ENCODE measurements at places on chromosomes 5 and 9. TPM values are rescaled to one million over a fixed set of nuclear protein-coding genes. Genes with fewer than 3 reads are reported as not detected.

The IL4 gene
- total RNA-seq: not detected

The OR2K2 gene
- total RNA-seq: not detected

The CD14 gene
- 96.0 TPM for total RNA-seq

The SARDH gene
- total RNA-seq: 2.5 TPM

The PFN3 gene
- not detected for total RNA-seq

The CCNI2 gene
- not detected for total RNA-seq

The AJM1 gene
- total RNA-seq: 1.7 TPM

The SMIM33 gene
- total RNA-seq: not detected

The SYNPO gene
- total RNA-seq: 70.2 TPM

DNA sequence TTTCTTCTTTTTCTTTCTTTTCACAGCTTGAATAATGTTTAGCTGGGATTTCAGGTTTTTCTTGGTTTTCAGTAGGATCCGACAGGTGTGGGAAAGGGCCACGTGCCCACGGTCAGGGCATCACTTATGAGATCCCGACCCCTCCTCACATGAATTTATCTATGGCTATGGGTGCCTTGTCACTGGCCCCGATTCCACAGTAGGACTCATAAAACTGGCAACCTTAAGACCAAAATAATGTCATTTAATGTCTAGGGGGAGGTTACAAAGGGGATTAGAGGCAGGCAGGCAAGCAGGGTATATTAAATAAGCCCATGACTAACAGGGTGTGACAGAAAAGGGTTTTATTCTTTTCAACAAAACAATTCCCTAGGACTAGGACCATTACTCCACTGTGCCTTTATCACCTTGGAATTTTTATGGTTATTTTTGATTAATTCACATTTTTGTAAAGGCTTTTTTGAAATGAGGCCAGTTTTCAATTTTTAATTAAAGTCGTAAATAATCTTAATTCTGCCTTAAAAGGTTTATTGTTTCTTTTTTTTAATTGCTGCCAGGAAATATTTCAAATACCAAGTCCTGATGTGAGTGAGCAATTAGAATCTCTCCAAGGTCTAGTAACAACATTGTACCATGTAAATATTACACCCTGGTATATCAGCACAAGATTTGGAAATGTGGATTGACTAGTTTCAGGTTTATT lies 370.4 kb downstream of the GLIS3 start:
- H3K27ac ChIP-seq: no peak overlapping the region
- H3K27me3 ChIP-seq: no peaks in the 10 kb centered on the region
- H3K36me3 ChIP-seq: no peaks in the 10 kb centered on the region
- DNase-seq: no peak
- H3K4me1 ChIP-seq: peaks cover 2% of the 10 kb centered on the region

GRCh38 chr5:139759219-139759721 lies 36.3 kb upstream of the PSD2 start:
- DNase-seq: no peak
- H3K4me3 ChIP-seq: no peak overlapping the region
- no peaks in the 10 kb centered on the region for H3K36me3 ChIP-seq
- H3K27me3 ChIP-seq: no peaks in the 10 kb centered on the region

- peak; percentile 27 for DNase-seq
- no peak overlapping the region for H3K4me3 ChIP-seq
- H3K4me1 ChIP-seq: no peaks in the 10 kb centered on the region
- H3K27me3 ChIP-seq: no peaks in the 10 kb centered on the region
- H3K36me3 ChIP-seq: no peaks in the 10 kb centered on the region
These were observed 104.2 kb upstream of the RAI14 start for GRCh38 chr5:34551911-34552433.

DNA sequence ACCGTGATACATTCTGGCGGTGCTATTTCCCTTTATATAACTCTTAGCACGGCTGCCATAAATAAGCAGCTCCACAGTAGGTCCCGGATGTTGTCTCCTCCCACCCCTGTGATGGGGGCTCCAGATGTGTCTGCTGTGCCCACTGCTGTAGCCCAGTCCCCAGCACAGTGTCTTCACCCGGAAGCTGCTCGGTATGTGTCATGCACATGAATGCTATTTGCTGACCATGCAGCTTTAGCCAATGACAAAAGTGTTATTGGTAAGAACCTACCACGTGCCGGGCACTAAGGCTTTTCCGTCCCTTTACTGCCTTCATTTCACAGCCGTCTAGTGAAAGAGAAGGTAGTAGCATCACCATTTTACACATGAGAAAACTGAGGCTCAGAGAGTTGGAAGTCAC lies 20.2 kb downstream of the HRH2 start:
- H3K4me1 ChIP-seq: no peaks in the 10 kb centered on the region
- no peaks in the 10 kb centered on the region for H3K36me3 ChIP-seq
- no peak overlapping the region for H3K27ac ChIP-seq
- DNase-seq: no peak
- H3K4me3 ChIP-seq: no peak overlapping the region

DNA sequence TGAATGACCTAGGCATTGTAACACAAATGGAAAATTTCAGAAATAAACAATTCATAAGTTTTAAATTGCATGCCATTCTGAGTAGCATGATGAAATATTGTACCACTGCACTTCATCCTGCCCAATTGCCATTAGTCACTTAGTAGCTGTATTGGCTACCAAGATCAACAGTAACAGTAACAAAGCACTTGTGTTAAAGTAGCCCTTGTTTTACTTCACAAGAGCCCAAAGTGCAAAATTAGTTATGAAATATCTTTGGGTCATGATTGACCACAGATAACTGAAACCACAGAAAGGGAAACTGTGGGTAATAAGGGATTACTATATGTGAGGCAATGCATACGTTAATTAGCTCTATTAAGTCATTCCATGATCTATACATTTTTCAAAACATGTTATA lies 33.3 kb upstream of the RORB start:
- no peak overlapping the region for H3K27ac ChIP-seq
- H3K36me3 ChIP-seq: no peaks in the 10 kb centered on the region
- H3K4me3 ChIP-seq: no peak overlapping the region
- DNase-seq: no peak
- H3K4me1 ChIP-seq: no peaks in the 10 kb centered on the region
- H3K27me3 ChIP-seq: no peaks in the 10 kb centered on the region

DNA sequence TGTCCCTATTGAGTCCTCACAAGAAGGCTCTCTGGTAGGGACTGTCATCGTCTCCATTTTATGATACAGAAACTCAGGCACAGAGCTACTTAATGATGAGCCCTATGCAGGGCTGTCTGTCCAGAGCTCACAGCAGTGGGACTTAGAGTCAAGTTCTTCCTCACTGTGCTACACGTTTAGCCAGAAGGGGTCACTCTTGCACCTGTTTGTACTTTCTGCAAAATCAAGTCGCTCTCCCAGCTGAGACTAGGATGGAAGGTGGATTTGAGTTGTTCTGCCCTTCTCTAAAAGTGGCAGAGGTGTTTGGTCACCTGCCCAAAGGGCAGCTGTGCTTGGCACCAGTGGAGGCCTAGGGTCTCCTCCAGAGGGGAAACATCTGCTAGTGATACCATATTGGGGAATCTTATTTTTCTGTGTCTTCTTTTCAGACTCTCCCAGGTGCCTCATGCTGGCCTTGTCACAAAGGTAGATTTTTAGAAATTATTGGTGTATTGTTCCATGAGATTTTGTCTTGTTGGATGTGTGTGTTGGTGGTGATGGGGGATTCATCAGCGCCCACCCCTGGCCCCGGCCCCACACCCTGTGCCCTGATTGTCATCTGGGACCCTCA lies 104.2 kb downstream of the PPARGC1B start:
- no peak overlapping the region for H3K4me3 ChIP-seq
- H3K4me1 ChIP-seq: no peaks in the 10 kb centered on the region
- DNase-seq: peak; percentile 49
- no peak overlapping the region for H3K27ac ChIP-seq
- H3K36me3 ChIP-seq: no peaks in the 10 kb centered on the region

GRCh38 chr9:1198085-1198484 lies 147.9 kb downstream of the DMRT2 start:
- DNase-seq: no peak
- no peaks in the 10 kb centered on the region for H3K4me1 ChIP-seq
- H3K27ac ChIP-seq: no peak overlapping the region
- H3K36me3 ChIP-seq: no peaks in the 10 kb centered on the region
- H3K27me3 ChIP-seq: no peaks in the 10 kb centered on the region
- H3K4me3 ChIP-seq: no peak overlapping the region

GRCh38 chr5:134403951-134404350 lies 7.7 kb downstream of the CDKN2AIPNL start:
- no peak overlapping the region for H3K4me3 ChIP-seq
- no peak for DNase-seq
- no peaks in the 10 kb centered on the region for H3K4me1 ChIP-seq
- no peaks in the 10 kb centered on the region for H3K27me3 ChIP-seq
- no peaks in the 10 kb centered on the region for H3K36me3 ChIP-seq

DNA sequence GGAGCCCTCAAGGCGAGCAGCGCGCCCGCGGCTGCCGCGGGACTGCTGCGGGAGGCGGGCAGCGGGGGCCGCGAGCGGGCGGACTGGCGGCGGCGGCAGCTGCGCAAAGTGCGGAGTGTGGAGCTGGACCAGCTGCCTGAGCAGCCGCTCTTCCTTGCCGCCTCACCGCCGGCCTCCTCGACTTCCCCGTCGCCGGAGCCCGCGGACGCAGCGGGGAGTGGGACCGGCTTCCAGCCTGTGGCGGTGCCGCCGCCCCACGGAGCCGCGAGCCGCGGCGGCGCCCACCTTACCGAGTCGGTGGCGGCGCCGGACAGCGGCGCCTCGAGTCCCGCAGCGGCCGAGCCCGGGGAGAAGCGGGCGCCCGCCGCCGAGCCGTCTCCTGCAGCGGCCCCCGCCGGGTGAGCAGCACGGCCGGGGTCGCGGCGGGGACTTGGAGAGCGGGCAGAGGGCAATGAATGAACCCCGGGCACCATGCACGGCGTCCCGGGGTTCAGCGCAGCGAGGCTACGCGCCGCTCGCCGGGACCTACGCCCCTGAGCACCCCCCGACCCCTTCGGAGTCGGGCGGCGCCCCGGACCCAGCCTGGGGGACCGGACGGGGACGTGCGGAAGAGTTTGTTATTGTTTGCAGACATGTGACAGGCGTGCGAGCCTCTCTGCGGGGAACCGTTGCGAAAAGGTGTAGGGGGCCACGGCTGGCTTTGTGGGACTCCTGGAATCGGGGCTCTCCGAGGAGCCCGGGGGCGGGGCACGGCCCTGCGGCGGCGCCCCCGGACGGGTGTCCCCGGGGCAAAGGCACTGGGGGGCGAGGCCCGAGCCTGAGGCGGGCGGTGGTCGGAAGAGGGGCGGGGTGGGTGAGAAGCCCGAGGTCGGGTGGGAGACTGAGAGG lies 553 bp downstream of the MAP3K1 start:
- DNase-seq: peak; percentile 38
- H3K27ac ChIP-seq: peak overlapping the region; percentile 90
- peak overlapping the region; percentile 81 for H3K4me3 ChIP-seq
- no peaks in the 10 kb centered on the region for H3K36me3 ChIP-seq

- no peak overlapping the region for H3K4me3 ChIP-seq
- DNase-seq: no peak
- no peak overlapping the region for H3K27ac ChIP-seq
- H3K4me1 ChIP-seq: peaks cover 8% of the 10 kb centered on the region
- H3K36me3 ChIP-seq: no peaks in the 10 kb centered on the region
These were observed 47.4 kb downstream of the LMX1B start for GRCh38 chr9:126661122-126661520.

GRCh38 chr5:177468329-177468684 lies 5.1 kb downstream of the DBN1 start:
- DNase-seq: no peak
- no peak overlapping the region for H3K27ac ChIP-seq
- H3K36me3 ChIP-seq: no peaks in the 10 kb centered on the region
- H3K4me3 ChIP-seq: no peak overlapping the region
- peaks cover 10% of the 10 kb centered on the region for H3K4me1 ChIP-seq

GRCh38 chr5:111960476-111961215 lies 203.7 kb upstream of the NREP start:
- no peak for DNase-seq
- H3K36me3 ChIP-seq: no peaks in the 10 kb centered on the region
- no peaks in the 10 kb centered on the region for H3K4me1 ChIP-seq

GRCh38 chr9:132703336-132703735 lies 33.1 kb downstream of the GTF3C4 start:
- no peaks in the 10 kb centered on the region for H3K36me3 ChIP-seq
- peaks cover 1% of the 10 kb centered on the region for H3K4me1 ChIP-seq
- H3K4me3 ChIP-seq: no peak overlapping the region
- DNase-seq: no peak
- peak overlapping the region; percentile 46 for H3K27ac ChIP-seq
- H3K27me3 ChIP-seq: no peaks in the 10 kb centered on the region

- no peaks in the 10 kb centered on the region for H3K4me1 ChIP-seq
- H3K4me3 ChIP-seq: no peak overlapping the region
- DNase-seq: no peak
- H3K36me3 ChIP-seq: no peaks in the 10 kb centered on the region
- no peak overlapping the region for H3K27ac ChIP-seq
These were observed 36.1 kb downstream of the HMCN2 start for GRCh38 chr9:130301483-130302286.

DNA sequence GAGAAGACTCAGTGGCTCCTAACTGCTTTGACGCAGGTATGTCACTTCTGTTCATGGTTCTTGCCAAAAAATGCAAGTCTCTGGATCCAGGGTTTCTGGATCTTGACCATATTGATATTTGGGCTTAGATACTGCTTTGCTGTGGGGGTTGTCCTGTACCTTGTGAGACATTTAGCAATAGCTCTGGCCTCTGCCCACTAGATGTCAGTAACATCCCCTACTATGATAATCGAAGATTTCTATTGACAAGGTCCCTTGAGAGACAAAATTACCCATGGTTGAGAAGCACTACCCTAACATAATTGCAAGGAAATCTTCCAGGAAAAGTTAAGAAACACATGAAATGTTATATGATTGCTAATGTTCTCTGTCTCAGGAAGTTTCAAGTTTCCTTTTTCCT lies 285.4 kb downstream of the TMEM232 start:
- no peak overlapping the region for H3K27ac ChIP-seq
- DNase-seq: no peak
- H3K4me3 ChIP-seq: no peak overlapping the region
- no peaks in the 10 kb centered on the region for H3K36me3 ChIP-seq
- no peaks in the 10 kb centered on the region for H3K27me3 ChIP-seq

DNA sequence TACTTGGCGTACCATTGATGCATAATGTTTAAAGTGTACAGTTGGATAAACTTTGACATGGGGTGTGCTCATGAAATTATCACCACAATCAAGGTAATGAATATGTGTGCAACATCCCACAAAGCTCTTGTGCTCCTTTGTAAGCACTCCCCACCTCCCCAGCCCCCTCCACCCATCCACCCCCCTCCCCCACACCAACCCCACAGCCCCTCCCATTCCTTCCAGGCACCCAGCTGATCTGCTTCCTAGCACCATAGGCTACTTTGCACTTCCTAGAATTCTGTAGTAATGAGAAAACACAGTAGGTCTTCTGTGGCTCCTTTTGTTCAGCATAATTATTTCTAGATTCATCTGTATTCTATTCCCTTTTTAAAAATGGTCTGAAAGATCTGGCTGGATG lies 24.5 kb downstream of the FGD3 start:
- H3K4me1 ChIP-seq: no peaks in the 10 kb centered on the region
- DNase-seq: no peak
- H3K27me3 ChIP-seq: no peaks in the 10 kb centered on the region
- no peaks in the 10 kb centered on the region for H3K36me3 ChIP-seq
- H3K27ac ChIP-seq: no peak overlapping the region
- H3K4me3 ChIP-seq: no peak overlapping the region

- no peaks in the 10 kb centered on the region for H3K27me3 ChIP-seq
- DNase-seq: no peak
- no peaks in the 10 kb centered on the region for H3K36me3 ChIP-seq
- no peak overlapping the region for H3K4me3 ChIP-seq
- H3K4me1 ChIP-seq: no peaks in the 10 kb centered on the region
These were observed 500.4 kb downstream of the IRX1 start for GRCh38 chr5:4095918-4096630.

GRCh38 chr9:122056484-122056883 lies 36.6 kb downstream of the TTLL11 start:
- DNase-seq: no peak
- no peaks in the 10 kb centered on the region for H3K4me1 ChIP-seq
- H3K27ac ChIP-seq: no peak overlapping the region
- no peaks in the 10 kb centered on the region for H3K27me3 ChIP-seq

Measured in ovary (tissue), 10 donors.